ENCODE measurements at places on chromosomes 7 and 10.

DNA sequence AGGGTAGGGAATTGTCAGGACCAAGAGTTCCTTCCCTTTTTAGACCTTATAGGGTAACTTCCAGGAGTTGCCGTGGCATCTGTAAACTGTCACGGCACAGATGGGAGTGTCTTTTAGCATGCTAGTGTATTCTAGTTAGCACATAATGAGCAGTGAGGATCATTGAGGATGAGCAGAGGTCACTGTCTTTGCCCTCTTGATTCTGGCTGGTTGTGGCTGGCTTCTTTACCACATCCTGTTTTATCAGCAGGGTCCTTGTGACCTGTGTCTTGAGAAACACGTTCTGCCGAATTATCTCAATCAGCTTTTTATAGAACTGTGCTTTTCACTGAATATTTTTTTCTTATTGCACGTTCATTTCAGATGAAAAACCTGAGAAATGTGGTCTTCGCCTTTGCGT lies 41.5 kb downstream of the MINPP1 start:
- DNase-seq = peak; percentile 17

GRCh38 chr7:35702541-35702940 lies 7.6 kb upstream of the HERPUD2 start:
- DNase-seq = no peak

- DNase-seq = no peak
These were observed 14.0 kb upstream of the PCGF5 start for GRCh38 chr10:91206427-91206826.

GRCh38 chr7:16187131-16187530 lies 234.2 kb downstream of the CRPPA start:
- DNase-seq = no peak

DNA sequence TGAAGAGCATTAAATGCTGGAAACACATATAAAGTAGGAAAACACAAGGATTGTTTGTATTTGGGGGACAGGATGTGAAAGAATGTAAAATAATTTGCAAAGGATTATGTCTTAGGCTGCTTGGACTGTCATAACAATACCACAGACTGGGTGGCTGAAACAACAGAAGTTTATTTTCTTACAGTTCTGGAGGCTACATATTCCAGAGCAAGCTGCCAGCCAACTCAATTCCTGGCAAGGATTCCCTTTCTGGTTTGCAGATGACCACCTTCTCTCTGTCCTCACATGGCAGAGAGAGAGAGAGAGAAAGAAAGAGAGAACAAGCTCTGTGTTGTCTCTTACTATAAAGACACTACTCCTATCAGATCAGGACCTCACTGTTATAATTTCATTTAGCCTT lies 8.8 kb upstream of the LAMB4 start:
- no peak for DNase-seq

- no peak for DNase-seq
These were observed 13.4 kb downstream of the NHLRC2 start for GRCh38 chr10:113867904-113868303.

- DNase-seq = no peak
These were observed 41.2 kb downstream of the TACR2 start for GRCh38 chr10:69375307-69376151.

GRCh38 chr7:28414453-28414852 lies 2.1 kb downstream of the CREB5 start:
- no peak for DNase-seq

GRCh38 chr7:97835296-97836138 lies 36.7 kb downstream of the ASNS start:
- peak; percentile 9 for DNase-seq

- no peak for DNase-seq
These were observed 132.4 kb downstream of the ZMYND11 start for GRCh38 chr10:267705-268104.

DNA sequence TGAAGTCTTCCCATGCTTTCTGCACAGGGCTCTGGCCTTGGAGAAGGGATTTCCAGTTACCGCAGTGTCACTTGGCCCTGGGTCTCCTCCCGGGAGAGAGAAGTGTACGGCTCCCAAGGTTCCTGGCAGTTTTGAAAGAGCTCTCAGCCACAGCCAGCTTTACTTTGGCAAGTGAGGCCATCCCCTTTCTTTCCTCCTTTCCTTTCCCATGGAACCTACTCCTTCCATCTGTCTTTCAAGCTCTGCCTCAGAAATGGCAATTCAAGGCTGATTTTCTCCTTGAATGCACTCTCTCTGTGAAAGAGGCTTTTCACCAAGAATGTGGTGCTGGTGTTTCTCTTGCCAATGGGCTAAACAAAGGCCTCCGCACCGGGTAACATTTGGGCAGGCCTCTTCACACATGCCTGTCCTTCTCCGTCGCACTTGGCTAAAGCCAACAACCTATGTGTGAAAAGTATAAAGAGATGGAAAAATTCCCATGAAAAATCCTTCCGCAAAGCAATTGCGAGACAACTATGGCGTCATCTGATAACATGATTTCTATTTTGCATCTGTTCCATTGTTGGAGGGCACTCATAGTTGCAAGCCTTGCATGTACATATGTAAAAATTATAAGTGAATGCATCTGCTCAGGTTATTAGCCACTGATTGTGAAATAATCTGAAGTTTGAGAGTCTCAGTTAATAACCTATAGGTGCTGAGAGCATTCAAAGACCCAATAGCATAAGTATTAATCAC lies 125.4 kb downstream of the PFKFB3 start:
- DNase-seq = no peak

DNA sequence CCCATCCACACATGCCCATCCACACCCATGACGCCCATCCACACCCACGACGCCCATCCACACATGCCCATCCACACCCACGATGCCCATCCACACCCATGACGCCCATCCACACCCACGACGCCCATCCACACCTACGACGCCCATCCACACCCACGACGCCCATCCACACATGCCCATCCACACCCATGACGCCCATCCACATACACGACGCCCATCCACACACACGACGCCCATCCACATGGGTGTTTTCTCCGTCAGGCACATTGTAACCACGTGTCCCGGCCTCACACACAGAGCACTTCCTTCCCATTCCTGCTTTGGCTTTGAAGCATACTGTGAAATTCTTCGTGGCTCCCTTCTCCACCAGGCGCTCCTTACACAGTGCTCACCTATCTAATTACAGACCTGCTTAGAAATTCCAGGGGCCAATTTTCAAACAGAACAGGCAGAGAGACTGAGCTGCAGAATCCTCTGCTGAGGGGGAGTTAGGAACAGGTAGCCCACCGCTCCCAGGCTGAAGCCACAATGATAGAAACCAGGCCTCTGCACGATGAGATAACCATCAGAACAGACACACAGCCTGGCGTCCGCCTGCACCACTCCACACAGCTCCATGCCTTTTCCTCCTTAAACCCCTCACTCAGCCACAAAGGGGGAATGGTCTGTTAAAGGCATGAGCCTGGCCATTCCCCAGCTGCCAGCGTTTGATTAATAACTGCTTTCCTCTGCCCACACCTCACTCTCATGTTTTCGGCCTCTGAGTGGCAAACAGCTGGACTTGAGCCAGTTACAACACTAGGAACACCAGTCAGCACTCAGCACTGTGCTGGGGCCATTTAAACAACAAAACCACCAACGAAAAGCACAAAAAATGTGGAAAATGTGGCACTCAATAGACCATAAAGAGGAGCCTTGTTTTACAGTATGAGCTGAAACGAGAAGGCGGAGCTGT lies 501.6 kb downstream of the PTPRN2 start:
- DNase-seq = no peak

- no peak for DNase-seq
These were observed 27.9 kb upstream of the HNRNPH3 start for GRCh38 chr10:68303849-68304412.

DNA sequence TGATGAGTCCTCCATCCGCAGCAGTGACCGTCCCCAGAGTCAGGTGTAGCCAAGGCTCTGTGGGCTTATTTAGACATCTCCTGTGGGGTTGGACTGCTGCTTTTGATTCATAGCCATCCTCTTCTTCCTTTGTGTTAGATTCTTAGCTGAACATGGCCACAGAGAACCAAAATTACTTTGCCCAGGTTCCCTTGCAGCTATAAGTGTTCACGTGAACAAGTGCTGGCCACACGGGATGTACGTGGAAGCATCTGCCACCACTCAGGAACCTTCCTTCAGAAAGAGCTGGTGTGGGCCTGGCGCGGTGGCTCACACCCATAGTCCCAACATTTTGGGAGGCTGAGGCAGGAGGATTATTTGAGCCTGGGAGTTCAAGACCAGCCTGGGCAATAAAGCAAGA lies 49.1 kb downstream of the TMEM209 start:
- no peak for DNase-seq

DNA sequence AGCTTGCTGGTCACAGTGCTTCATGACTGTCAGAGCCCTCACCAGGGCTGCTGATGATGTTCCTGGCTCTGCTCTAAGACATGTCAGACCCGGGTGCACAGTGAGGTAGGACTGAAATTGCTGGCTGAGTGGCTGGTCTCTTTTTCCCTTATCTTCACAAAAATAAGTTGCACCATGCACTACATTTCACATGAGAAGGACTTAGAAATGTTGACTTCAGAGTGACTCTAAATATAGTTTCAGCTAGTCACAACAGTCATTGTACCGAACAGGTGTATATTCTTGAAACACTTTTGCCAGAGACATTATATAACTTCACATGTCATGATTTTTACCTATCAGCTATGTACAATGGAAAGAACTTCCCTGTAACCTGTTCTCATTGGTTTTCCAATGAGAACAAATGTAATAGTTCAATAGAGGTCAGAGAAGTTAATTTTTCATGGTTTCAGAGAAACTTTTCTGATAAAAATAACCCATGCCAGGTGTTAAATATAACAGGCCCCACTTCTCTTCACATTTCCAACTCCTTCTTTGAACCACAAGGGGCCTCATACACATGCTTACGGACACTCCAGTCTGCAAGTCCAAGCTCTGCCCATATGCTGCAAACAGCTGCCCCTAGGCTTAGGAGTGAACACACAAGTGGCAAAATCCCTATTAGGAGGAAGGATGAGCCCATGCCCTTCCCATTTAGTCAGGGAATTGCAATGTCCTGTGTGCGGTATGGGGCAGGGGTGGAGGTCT lies 115.6 kb downstream of the CDK6 start:
- no peak for DNase-seq

- no peak for DNase-seq
These were observed 233.4 kb downstream of the ZMYND11 start for GRCh38 chr10:368579-369220.

- DNase-seq = peak; percentile 7
These were observed 28.0 kb downstream of the MICU1 start for GRCh38 chr10:72597897-72598296.

- no peak for DNase-seq
These were observed 10.5 kb upstream of the ZNF212 start for GRCh38 chr7:149228831-149229471.

GRCh38 chr7:124796771-124797170 lies 31.2 kb upstream of the GPR37 start:
- no peak for DNase-seq

DNA sequence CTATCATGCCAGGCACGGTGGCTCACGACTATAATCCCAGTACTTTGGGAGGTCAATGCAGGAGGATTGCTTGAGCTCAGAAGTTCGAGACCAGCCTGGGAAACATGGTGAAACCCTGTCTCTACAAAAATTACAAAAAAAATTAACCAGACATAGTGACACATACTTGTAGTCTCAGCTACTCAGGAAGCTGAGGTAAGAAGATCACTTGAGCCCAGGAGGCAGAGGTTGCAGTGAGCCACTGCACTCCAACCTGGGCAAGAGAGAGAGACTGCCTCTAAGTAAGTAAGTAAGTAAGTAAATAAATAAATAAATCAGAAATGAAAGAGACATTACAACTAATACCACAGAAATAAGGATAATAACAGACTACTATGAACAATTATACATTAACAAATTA lies 36.2 kb downstream of the PDLIM1 start:
- no peak for DNase-seq

DNA sequence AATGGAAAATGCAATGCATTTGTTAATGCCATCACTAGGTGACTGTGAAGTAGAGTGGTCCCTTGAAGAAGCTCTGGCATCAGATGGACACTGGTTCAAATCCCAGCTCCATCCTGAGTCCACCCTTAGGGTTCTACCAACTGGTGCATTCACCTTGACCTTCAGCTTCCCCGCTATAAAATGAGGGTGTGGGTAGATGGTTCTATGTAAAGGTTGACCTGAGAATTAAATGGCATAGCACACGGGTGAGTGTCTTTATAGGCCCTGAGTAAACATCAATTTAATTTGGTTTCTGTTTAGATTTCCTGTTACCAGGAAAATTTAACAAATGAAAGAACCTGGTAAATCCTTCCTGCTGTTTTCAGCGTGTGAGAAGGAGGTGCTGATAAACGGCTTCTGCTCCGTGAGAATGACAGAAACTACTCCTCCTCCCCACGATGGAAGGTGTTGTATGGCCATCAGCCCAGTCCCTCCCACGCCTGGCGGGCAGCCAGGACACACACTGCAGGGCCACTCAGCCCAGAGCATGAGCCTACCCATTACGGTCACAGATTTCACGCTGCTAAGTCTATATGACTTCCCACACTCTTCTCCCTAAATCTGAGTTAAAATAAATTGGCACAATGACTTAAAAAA lies 210.1 kb downstream of the TNS3 start:
- DNase-seq = no peak

GRCh38 chr10:3136336-3136735 lies 36.2 kb downstream of the PITRM1 start:
- no peak for DNase-seq

DNA sequence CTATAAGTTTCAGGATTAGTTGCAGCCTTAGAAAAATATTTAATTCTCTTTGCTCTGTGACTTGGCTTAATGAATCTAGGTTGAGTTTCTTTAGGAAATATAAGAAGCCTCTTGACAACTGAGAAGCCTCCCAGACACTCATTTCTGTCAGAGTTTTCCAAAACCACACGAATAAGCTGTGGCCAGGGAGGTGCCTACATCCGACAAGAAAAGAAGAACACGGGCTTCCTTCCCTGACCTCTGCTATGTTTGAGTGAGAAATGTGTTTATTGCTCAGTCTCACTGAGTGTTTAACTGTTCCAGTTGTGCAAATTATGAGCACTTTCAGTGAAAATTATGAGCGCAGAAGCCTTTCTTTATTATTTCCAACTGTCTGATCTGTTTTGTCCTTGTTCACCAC lies 105.0 kb downstream of the TRIL start:
- no peak for DNase-seq

DNA sequence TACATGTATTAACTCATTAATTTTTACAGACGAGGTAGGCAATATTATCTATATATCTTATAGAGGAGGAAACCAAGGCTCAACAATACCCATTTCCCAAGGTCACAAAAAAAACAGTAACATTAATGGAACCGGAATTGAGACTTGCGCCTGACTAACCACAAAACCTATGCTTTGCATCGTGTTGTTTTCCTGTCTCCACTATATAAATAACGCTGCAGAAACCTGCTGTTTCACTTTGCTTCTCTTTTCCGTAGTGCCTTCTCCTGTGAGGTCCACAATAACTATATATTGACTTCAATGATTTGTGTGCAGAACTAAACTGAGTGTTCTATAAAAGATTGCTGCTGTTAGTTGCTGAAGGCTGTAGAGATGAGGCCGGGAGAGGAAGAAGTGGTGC lies 97.7 kb upstream of the RPA3 start:
- DNase-seq = peak; percentile 85

DNA sequence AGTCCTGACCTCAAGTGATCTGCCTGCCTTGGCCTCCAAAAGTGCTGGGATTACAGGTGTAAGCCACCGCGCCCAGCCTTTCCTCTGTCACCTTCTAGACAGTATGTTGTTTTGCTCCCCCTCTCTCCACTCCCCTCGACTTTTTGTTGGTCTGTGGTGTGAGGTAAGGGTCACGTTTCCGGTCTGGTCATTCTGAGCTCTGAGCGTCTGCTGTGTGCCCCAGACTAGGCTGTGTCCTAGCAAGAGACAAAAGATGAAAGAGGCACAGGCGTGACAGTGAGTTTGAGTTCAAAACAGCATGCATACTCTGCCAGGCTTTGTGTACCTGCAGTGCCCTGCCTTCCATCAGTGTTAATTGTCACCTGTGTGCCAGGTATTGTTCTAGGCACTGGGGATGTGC lies 87.4 kb upstream of the PPIF start:
- no peak for DNase-seq
